ENCODE measurements at places on chromosomes 5 and 9. TPM values are rescaled to one million over a fixed set of nuclear protein-coding genes. Genes with fewer than 3 reads are reported as not detected.

Gene MELK
- total RNA-seq: not detected

Gene HRH2
- 0.51 TPM for total RNA-seq

GRCh38 chr5:172868924-172869591, 35.0 kb downstream of the ERGIC1 start:
- H3K27me3 ChIP-seq: no peaks in the 10 kb centered on the region
- DNase-seq: peak; percentile 91
- no peak overlapping the region for H3K4me3 ChIP-seq
- H3K36me3 ChIP-seq: no peaks in the 10 kb centered on the region
- peak overlapping the region; percentile 94 for H3K27ac ChIP-seq
- peaks cover 42% of the 10 kb centered on the region for H3K4me1 ChIP-seq

DNA sequence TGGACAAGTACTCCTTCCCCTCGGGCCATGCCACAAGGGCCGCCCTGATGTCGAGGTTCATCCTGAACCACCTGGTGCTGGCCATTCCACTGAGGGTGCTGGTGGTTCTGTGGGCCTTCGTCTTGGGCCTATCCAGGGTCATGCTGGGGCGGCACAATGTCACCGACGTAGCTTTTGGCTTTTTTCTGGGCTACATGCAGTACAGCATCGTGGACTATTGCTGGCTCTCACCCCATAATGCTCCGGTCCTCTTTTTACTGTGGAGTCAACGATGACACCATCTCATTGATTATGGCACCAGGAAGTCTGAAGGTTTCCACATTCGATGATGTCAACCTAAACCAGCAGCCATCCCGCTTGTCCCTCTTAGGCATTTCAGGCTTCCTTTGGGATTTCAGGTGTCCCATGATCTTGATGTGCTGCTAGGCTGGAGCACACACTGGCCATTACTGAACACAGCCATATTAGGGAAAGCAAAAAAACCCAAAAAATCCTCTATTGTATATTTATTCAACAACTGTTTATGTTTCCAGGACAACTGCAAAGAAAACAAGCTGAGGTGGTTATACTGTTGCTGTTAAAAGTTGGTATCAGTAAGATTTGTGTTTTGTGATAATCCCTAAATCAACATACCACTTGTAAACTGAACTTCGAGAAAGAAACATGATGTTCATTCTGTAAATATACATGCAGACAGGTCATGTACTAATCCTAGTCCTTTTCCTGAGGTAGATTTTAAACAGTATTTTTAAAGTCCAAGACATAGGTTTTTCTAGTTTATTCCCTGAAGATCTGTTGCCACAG, 1.1 kb downstream of the PLPP6 start:
- peak overlapping the region; percentile 68 for H3K27ac ChIP-seq
- no peaks in the 10 kb centered on the region for H3K4me1 ChIP-seq
- no peaks in the 10 kb centered on the region for H3K27me3 ChIP-seq
- H3K4me3 ChIP-seq: peak overlapping the region; percentile 85

DNA sequence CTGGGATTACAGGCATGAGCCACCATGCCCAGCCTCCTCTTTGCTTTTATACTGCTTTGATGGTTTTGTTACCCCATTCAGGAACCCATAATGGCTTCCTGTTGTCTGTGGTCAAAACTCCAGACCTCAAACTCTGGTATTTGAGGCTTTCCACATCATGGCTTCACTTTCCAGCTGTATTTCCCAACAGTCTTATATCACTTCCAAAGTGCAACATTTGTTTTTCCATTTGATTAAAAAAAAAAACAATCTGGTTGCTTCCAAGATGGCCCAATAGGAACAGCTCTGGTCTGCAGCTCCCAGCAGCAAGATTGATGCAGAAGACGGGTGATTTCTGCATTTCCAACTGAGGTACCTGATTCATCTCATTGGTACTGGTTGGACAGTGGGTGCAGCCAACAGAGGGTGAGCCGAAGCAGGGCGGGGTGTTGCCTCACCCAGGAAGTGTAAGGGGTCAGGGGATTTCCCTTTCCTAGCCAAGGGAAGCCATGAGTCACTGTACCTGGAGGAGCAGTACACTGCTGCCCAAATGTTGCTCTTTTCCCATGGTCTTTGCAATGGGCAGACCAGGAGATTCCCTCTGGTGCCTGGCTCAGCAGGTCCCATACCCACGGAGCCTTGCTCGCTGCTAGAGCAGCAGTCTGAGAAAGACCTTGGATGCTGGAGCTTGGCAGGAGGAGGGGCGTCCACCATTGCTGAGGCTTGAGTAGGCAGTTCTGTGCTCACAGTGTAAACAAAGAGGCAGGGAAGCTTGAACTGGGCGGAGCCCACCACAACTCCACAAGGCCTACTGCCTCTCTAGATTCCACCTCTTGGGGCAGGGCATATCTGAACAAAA, 458.4 kb downstream of the KDM4C start:
- no peaks in the 10 kb centered on the region for H3K36me3 ChIP-seq
- no peaks in the 10 kb centered on the region for H3K27me3 ChIP-seq
- no peaks in the 10 kb centered on the region for H3K4me1 ChIP-seq
- no peak overlapping the region for H3K4me3 ChIP-seq

DNA sequence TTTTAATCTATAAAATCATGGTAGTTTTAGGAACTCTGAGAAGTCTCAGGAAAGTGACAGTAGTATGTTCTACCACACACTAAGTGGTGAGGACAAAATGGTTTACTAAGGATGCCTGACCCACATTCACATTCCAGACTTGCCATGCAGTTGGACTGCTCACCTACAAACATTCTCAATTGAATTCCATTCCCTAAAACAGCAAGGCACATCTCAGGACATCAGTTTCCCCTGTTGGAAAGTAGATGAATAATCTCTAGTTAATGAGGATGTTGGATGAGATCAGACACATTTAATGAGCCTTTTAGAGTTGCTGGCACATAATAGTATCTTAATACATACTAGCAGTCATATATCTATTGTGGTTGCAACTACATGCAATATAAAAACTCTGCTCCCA, 76.6 kb downstream of the ZNF618 start:
- H3K36me3 ChIP-seq: no peaks in the 10 kb centered on the region
- H3K4me3 ChIP-seq: no peak overlapping the region
- no peaks in the 10 kb centered on the region for H3K4me1 ChIP-seq
- no peaks in the 10 kb centered on the region for H3K27me3 ChIP-seq

Gene UBE2QL1
- total RNA-seq: 0.34 TPM

Gene SGCD
- total RNA-seq: 86.5 TPM

GRCh38 chr5:78993165-78993564, 8.1 kb upstream of the ARSB start:
- H3K4me1 ChIP-seq: no peaks in the 10 kb centered on the region
- H3K27ac ChIP-seq: no peak overlapping the region
- H3K36me3 ChIP-seq: no peaks in the 10 kb centered on the region
- no peak overlapping the region for H3K4me3 ChIP-seq
- no peaks in the 10 kb centered on the region for H3K27me3 ChIP-seq

Gene SLC36A2
- total RNA-seq: not detected

- H3K4me1 ChIP-seq: no peaks in the 10 kb centered on the region
- peak overlapping the region; percentile 20 for H3K27ac ChIP-seq
- DNase-seq: peak; percentile 45
- H3K27me3 ChIP-seq: no peaks in the 10 kb centered on the region
- H3K4me3 ChIP-seq: no peak overlapping the region
Measured at GRCh38 chr9:5499889-5500398, 10.4 kb upstream of the PDCD1LG2 start.

GRCh38 chr9:130398487-130399240, 46.1 kb upstream of the ASS1 start:
- no peak overlapping the region for H3K27ac ChIP-seq
- H3K4me3 ChIP-seq: no peak overlapping the region
- no peaks in the 10 kb centered on the region for H3K27me3 ChIP-seq
- no peak for DNase-seq
- H3K4me1 ChIP-seq: no peaks in the 10 kb centered on the region

- no peak overlapping the region for H3K27ac ChIP-seq
- H3K27me3 ChIP-seq: no peaks in the 10 kb centered on the region
- DNase-seq: no peak
- no peaks in the 10 kb centered on the region for H3K4me1 ChIP-seq
- no peak overlapping the region for H3K4me3 ChIP-seq
- no peaks in the 10 kb centered on the region for H3K36me3 ChIP-seq
Measured at GRCh38 chr9:85521371-85522197, 220.2 kb downstream of the AGTPBP1 start.

Gene ZNF189
- 61.9 TPM for total RNA-seq

Gene EQTN
- 0.97 TPM for total RNA-seq

Gene GPR151
- total RNA-seq: not detected

Gene IDNK
- total RNA-seq: 5.5 TPM

Gene NRARP
- 9.1 TPM for total RNA-seq

DNA sequence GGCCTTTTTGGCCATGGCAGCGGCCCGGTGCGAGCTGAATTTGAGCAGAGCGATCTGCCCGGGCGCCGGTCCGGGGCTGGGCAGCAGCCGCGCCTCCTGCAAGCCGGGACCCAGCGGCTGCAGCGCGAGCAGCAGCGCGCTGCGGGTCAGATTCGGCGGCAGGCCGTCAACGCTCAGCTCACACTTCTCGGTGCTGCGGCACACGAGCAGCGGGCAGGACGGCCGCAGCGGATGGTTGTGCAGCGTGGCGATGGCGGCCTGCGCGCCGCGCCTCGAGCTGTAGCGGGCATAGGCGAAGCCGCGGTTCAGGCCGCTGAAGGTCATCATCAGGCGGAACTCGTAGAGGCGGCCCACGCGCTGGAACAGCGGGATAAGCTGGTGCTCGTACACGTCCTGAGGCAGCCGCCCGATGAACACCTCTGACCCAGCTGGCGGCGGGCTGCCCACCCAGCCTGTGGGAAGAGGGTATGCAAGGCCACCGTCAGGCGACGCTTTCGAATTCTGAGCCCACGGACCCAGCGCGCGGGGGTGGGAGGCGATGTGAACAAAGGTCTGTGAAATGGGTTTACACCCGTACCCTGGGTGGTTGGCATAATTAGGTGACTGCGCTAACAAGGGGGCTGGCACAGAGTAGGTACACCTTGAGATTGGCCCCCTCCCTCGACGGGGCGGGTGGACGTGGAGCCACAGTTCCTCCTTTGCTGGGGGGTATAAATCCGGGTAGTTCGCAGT, 755 bp downstream of the DND1 start:
- no peak overlapping the region for H3K27ac ChIP-seq
- no peak overlapping the region for H3K4me3 ChIP-seq
- H3K4me1 ChIP-seq: no peaks in the 10 kb centered on the region
- DNase-seq: no peak
- H3K36me3 ChIP-seq: no peaks in the 10 kb centered on the region

DNA sequence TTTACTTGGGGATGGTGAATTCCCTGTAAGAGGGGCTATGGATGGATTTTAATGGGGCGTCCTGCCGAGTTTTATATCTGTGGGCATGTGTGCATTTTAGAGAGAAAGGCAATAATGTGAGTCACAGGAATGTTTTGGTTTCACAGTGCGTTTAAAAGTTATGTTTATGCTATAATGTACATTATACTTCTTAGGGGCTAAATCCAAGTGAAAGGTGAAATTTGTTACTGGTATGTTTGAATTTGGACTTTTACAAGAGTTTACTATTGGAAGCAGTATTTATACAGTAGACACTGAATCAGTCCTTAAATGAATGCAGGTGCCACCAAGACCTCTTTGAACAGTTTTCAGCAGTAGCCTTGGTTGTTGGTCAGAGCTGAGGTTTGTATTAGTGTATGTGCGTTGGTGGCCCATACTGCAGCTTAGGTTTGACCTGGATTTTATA, 5.6 kb downstream of the JMY start:
- DNase-seq: no peak
- no peak overlapping the region for H3K27ac ChIP-seq
- no peaks in the 10 kb centered on the region for H3K27me3 ChIP-seq
- no peaks in the 10 kb centered on the region for H3K36me3 ChIP-seq
- H3K4me1 ChIP-seq: no peaks in the 10 kb centered on the region

Gene ZNF300
- 27.4 TPM for total RNA-seq

GRCh38 chr5:81426359-81427030, 32.6 kb upstream of the ACOT12 start:
- no peaks in the 10 kb centered on the region for H3K27me3 ChIP-seq
- H3K4me1 ChIP-seq: peaks cover 3% of the 10 kb centered on the region
- no peak overlapping the region for H3K4me3 ChIP-seq
- no peak for DNase-seq
- H3K27ac ChIP-seq: peak overlapping the region; percentile 56

DNA sequence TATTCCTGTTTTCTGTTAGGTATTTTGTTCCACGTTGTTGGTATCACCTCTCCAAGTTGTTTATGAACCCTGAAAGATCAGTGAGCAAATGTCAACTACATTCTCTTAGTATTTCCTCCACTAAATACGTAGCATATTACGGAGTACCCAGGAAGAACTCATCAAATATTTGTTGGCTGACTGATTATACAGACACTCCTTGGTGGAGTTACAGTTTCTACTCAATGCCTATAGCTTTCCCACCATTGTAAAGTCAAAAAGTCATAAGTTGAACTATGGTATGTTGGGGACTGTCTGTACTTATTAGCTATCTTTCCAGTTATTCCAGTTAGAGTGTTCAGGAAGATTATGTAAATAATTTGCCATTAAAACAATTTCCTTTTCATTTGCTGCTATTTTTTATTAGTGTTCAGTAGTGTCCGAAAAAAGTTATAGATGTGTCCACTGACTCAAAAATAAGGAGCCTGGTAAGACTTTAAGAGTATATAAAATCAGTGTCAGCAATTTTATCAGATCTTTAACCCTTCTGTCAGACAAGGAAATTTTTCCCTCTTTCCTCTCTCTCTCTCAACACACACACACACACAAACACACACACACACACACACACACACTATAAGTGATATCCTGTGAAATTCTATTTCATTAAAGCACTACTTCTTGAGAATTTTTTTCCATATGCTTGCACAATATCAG, 6.8 kb upstream of the APBA1 start:
- H3K4me1 ChIP-seq: no peaks in the 10 kb centered on the region
- H3K27me3 ChIP-seq: no peaks in the 10 kb centered on the region
- no peak overlapping the region for H3K27ac ChIP-seq

DNA sequence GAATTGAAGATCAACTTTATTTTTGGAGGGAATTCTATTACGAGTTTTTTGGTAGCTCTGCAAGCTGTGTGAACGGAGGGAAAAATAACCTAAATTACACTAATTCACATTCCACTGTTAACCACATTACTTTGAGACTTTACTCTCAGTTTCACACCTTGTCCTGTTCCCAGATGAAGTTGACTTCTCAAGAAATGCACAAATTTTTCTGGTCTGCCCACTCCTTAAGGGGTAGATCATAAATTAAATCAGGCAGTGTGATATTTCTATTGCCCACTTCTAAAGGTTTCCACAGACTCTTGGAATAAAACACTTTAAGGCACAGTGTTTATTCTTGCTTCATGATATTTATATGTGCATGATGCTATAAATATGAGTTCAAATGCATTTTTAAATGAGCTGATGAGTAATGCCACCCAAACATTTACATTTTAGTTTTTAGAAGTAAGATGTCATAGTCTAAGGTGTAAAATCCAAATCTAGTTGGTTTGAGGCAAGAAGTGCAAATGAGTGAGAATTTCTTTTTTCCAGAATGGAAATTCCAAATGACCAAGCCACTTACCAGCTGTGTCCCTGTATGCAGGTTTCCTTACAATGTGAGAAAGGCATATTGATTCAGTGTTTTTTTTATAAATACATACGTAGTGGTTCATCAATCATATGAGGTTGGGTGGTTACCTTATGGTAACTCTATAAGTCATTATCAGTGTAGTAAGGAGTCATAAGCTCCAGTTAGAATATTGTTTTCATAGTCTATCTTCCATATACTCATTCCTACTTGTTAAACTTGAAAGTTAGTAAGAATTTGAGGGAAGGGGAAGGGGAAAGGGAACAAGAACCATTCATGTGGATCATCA, 437.7 kb upstream of the MEF2C start:
- no peaks in the 10 kb centered on the region for H3K27me3 ChIP-seq
- no peak overlapping the region for H3K27ac ChIP-seq
- H3K4me3 ChIP-seq: no peak overlapping the region
- no peak for DNase-seq

GRCh38 chr5:159891371-159891770, 24.9 kb upstream of the ADRA1B start:
- H3K27me3 ChIP-seq: no peaks in the 10 kb centered on the region
- no peaks in the 10 kb centered on the region for H3K36me3 ChIP-seq
- no peaks in the 10 kb centered on the region for H3K4me1 ChIP-seq
- no peak overlapping the region for H3K27ac ChIP-seq
- DNase-seq: no peak

Measured in uterus (tissue), 4 donors.